ENCODE measurements at places on chromosomes 2 and 18. TPM values are rescaled to one million over a fixed set of nuclear protein-coding genes. Genes with fewer than 3 reads are reported as not detected.

The C2orf92 gene
- not detected for polyA plus RNA-seq

The LYPD6B gene
- not detected for polyA plus RNA-seq

The SAG gene
- polyA plus RNA-seq = not detected

The VWA3B gene
- not detected for polyA plus RNA-seq

The OXER1 gene
- not detected for polyA plus RNA-seq

The BOLL gene
- not detected for polyA plus RNA-seq

The INHBB gene
- polyA plus RNA-seq = not detected

The CFAP221 gene
- polyA plus RNA-seq = not detected

The TBR1 gene
- polyA plus RNA-seq = not detected

The KCNJ13 gene
- polyA plus RNA-seq = not detected

The ASTL gene
- polyA plus RNA-seq = not detected

The GAL3ST2 gene
- not detected for polyA plus RNA-seq

The UGT1A3 gene
- polyA plus RNA-seq = not detected

The IL18RAP gene
- polyA plus RNA-seq = 0.33 TPM

The TWIST2 gene
- polyA plus RNA-seq = not detected
